ENCODE measurements at places on chromosomes 6 and 20. TPM values are rescaled to one million over a fixed set of nuclear protein-coding genes. Genes with fewer than 3 reads are reported as not detected.

DNA sequence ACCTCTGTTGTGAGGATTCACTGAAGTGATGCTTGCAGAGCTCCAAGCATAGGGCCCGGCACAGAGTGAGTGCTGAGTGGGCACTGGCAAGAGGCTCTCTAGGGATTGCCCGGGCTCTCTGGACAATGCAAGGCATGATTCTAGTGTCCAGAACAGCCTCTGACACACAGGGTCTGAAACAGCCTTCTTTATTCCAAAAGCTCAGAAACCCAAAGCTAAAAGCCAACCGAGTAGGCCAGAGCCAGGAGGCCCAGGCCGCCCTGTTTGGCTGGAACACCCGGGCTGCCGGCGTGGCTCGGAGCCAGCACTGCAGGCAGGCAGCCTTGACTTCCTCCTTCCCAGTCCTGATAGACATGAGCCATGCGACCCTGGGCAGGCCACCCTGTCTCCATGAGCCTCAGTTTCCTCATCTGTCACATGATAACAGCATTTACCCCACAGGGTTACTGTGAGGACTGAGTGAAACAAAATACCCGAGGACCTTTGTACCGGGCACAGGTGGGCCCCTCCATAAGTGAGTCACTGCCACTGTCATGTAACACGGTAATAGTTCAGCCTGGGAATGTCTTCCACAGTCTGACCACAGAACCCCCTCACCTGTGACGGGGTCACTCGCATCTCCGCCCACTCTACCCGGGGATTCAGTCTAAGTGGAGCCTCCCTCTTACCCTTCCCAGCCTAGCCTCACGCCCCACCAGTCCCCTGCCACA is 51.5 kb downstream of the PTPRT start:
- no peak overlapping the region for H3K27ac ChIP-seq
- no peak for DNase-seq
- no peak overlapping the region for H3K4me3 ChIP-seq
- no peaks in the 10 kb centered on the region for H3K27me3 ChIP-seq
- no peaks in the 10 kb centered on the region for H3K36me3 ChIP-seq

DNA sequence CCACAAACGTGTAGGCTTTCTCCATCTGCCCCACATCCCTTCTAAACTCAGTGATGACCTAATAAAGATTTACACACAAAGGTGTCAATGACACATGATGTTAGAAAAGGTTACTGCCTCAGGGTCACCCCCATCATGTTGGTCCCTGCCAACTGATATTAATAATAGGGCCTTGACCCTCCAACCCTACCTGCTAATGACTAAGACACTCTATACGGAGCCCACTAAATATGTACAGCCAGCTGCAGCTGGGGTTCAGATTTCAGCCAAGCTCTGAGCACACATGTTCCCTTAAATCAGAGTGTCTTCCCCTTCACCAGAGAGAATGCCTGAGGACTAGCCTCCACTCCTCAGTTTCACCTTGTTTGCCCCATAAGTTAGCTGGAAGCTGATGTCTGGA is 67.4 kb upstream of the SNRPB2 start:
- H3K27me3 ChIP-seq = peaks cover 14% of the 10 kb centered on the region
- H3K4me1 ChIP-seq = no peaks in the 10 kb centered on the region
- H3K36me3 ChIP-seq = no peaks in the 10 kb centered on the region
- DNase-seq = no peak
- no peak overlapping the region for H3K4me3 ChIP-seq
- no peak overlapping the region for H3K27ac ChIP-seq

- H3K4me1 ChIP-seq = no peaks in the 10 kb centered on the region
- no peak for DNase-seq
- no peaks in the 10 kb centered on the region for H3K36me3 ChIP-seq
- H3K27me3 ChIP-seq = no peaks in the 10 kb centered on the region
These were observed 31.3 kb upstream of the ADGRF1 start for GRCh38 chr6:47073125-47074110.

DNA sequence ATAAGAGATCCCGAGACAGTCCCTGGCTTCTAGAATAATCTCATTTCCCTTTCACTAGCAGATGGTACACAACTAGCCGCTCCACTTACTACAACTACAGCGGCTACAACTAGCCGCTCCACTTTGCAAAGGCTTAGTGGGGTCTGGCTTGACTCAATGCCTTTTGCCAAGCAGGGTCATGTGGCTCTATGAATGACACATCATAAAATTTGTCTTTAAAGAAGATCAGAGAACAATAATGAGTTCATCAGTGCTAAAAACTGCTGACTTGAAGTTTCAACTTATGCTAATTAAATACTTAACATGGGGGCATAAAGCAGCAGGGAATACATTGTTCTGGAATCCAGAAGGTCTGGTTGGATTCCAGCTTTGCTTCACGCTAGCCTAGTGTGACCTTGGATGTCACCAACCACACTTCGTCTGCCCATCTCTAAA is 2.0 kb upstream of the MICAL1 start:
- H3K4me3 ChIP-seq = peak overlapping the region; percentile 97
- H3K27me3 ChIP-seq = no peaks in the 10 kb centered on the region
- peaks cover 75% of the 10 kb centered on the region for H3K4me1 ChIP-seq
- peaks cover 36% of the 10 kb centered on the region for H3K36me3 ChIP-seq

- no peak overlapping the region for H3K27ac ChIP-seq
- H3K4me3 ChIP-seq = no peak overlapping the region
- no peaks in the 10 kb centered on the region for H3K4me1 ChIP-seq
- no peaks in the 10 kb centered on the region for H3K36me3 ChIP-seq
- DNase-seq = no peak
These were observed 179.1 kb downstream of the COL19A1 start for GRCh38 chr6:70045413-70045812.

GRCh38 chr6:39210450-39210849 is 18.8 kb downstream of the KCNK5 start:
- no peak overlapping the region for H3K27ac ChIP-seq
- H3K4me1 ChIP-seq = peaks cover 48% of the 10 kb centered on the region
- H3K36me3 ChIP-seq = peaks cover 10% of the 10 kb centered on the region
- no peaks in the 10 kb centered on the region for H3K27me3 ChIP-seq
- DNase-seq = no peak
- no peak overlapping the region for H3K4me3 ChIP-seq

DNA sequence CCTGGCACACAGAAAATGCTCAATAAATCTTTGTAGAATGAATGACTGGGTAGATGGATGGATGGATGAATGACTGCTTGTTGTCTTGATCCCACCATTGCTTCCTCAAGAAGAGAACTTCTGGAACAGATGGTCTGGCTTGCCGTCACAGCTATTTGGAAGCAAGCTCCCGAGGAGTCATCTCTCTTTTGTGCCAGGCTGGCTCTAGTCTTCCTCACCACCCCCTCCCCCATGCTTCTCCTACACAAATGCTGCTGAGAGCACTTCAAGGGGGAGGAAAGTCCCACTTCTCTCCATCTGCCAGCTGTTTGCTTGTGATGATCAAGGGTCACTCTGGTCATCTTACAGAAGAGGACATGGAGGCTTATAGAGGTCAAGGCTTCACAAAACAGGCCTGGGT is 11.6 kb upstream of the KCNG1 start:
- H3K27me3 ChIP-seq = peaks cover 37% of the 10 kb centered on the region
- H3K36me3 ChIP-seq = no peaks in the 10 kb centered on the region
- H3K4me3 ChIP-seq = no peak overlapping the region
- DNase-seq = no peak
- peaks cover 5% of the 10 kb centered on the region for H3K4me1 ChIP-seq
- H3K27ac ChIP-seq = no peak overlapping the region

DNA sequence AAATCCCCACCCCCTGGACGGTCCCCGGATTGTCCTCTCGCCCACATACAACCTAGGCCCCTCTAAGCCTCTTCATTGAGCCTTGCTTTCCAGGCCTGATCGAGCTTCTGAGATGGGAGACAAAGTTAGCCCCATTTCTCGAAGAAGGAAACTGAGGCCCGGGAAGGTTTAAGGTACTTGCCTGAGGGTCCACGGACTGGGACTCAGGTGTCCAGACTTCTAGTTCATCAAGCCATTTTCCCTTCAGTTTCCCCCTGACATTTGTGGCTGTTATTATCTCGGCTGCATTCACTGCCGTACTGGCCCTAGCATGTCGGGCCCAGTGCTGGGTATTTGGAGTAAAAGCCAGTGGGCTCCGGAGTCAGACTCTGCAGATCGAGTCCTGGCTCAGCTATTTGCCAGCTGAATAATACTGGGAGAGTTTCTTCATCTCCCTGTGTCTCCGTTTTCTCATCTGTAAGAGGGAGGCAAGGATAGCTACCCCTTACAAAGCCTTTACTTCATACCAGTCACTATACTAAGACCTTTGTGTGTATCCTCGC is 633 bp downstream of the RPRD1B start:
- peak overlapping the region; percentile 95 for H3K4me3 ChIP-seq
- peaks cover 68% of the 10 kb centered on the region for H3K4me1 ChIP-seq
- peaks cover 46% of the 10 kb centered on the region for H3K36me3 ChIP-seq
- DNase-seq = no peak
- no peaks in the 10 kb centered on the region for H3K27me3 ChIP-seq
- peak overlapping the region; percentile 97 for H3K27ac ChIP-seq

DNA sequence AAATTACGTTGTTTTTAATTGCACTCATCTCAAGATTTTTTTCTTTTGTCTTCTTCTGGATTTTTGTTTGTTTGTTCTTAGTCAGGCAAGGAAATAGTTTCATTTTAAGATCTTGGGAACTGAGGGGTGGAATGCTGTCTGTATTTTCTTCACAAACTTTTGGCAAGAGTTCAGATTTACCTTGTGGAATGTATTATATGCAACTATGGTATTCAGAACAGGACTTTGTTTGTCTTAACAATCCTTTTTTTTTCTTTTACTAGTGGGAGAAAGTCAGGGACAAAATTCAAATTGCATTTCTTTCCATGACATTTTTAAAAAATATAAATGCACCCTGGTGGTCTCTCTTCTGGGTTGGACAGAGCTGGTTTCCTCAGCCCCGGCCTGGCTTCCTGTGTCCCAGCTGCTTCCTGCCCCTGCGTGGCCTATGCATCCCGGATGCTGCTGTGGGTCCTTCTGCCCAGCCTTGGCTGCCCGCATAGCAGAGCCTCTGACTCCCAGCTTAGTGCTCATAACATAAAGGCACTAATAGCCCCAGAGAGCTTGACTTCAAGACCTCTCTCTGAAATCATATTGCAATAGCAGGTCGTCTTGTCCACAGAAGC is 520.7 kb downstream of the QKI start:
- no peaks in the 10 kb centered on the region for H3K36me3 ChIP-seq
- H3K27me3 ChIP-seq = peaks cover 6% of the 10 kb centered on the region
- H3K4me3 ChIP-seq = no peak overlapping the region

DNA sequence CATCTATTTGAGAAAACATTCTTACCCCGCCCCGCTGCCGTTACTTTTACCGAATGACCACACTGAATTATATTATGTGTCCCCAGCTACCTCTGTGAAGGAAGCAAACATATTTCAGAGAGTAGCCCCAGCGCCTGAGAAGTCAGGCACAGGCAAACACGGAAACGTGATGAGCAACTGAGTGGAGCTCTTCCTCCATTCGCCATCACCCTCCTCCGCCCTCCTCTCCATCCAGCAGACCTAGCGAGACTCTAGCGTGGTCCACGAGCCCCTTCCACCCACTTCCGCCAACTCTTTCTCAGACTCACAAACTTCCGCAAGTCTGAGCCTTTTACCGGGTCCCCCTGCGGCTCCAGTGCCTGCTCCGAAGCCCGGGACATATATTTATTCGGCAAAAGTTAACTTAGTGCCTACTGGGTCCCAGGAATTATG is 582 bp downstream of the SNRPB start:
- peaks cover 53% of the 10 kb centered on the region for H3K4me1 ChIP-seq
- peak overlapping the region; percentile 98 for H3K4me3 ChIP-seq
- DNase-seq = peak; percentile 68
- peak overlapping the region; percentile 90 for H3K27ac ChIP-seq

DNA sequence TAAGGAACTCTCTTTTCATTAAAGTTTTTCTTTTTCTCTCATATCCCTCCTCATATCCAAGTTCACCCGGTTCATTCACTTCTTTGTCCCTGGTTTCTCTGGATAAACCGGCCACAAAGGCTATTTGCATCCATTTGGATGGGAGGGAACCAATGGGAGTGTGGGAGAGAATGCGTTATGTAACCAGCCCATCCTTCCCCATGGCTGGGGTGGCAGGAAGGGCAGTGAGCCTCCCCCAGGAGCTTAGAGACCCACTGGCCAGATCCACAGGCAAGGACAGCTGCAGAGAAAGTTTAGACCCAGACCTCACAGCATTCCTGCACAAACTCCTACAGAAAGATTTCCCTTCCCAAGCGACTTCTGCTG is 10.7 kb downstream of the CASS4 start:
- peaks cover 40% of the 10 kb centered on the region for H3K36me3 ChIP-seq
- peaks cover 68% of the 10 kb centered on the region for H3K4me1 ChIP-seq
- no peak overlapping the region for H3K27ac ChIP-seq
- H3K27me3 ChIP-seq = no peaks in the 10 kb centered on the region
- no peak overlapping the region for H3K4me3 ChIP-seq

DNA sequence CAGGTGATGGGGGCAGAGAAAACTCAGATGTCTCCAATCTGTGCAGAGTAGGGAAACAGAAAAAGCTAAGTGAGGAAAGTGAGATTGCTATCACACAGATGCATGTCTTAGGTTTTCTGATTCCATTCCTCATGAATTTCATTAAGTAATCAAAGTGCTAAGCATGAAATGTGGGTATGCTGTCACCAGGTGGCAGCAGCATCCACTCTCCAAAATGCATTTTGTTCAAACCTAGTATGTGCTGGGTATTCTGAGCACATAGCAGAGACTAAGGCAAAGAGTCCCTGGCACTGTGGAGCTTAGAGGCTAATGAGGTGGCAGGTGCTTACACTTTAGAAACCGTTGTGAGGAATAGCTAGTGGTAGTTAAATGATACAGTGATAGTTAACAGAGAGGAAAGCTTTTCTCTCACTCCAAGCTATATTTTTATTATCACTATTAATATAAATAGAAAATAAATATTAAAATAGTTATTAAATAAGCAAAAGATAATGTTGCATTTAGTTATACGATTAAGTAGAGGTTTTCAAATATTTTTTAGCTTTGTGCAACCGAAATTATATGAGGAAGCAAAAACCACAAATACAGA is 179.5 kb downstream of the CDH26 start:
- no peaks in the 10 kb centered on the region for H3K36me3 ChIP-seq
- H3K4me1 ChIP-seq = peaks cover 15% of the 10 kb centered on the region
- peak overlapping the region; percentile 18 for H3K4me3 ChIP-seq
- no peaks in the 10 kb centered on the region for H3K27me3 ChIP-seq

- peaks cover 4% of the 10 kb centered on the region for H3K36me3 ChIP-seq
- H3K4me1 ChIP-seq = peaks cover 37% of the 10 kb centered on the region
- no peaks in the 10 kb centered on the region for H3K27me3 ChIP-seq
These were observed 101.4 kb downstream of the TNFAIP3 start for GRCh38 chr6:137968455-137968804.

- no peaks in the 10 kb centered on the region for H3K27me3 ChIP-seq
- no peak overlapping the region for H3K4me3 ChIP-seq
- peaks cover 57% of the 10 kb centered on the region for H3K4me1 ChIP-seq
- H3K36me3 ChIP-seq = peaks cover 3% of the 10 kb centered on the region
- DNase-seq = no peak
These were observed 85.1 kb downstream of the LYRM4 start for GRCh38 chr6:5175635-5176034.

GRCh38 chr6:144036064-144036834 is 28.2 kb upstream of the PLAGL1 start:
- no peak for DNase-seq
- peaks cover 4% of the 10 kb centered on the region for H3K36me3 ChIP-seq
- no peak overlapping the region for H3K27ac ChIP-seq
- H3K4me1 ChIP-seq = peaks cover 16% of the 10 kb centered on the region
- no peak overlapping the region for H3K4me3 ChIP-seq

NKAIN2 gene
- not detected for total RNA-seq

PPP1R14C gene
- 0.10 TPM for total RNA-seq

MTHFD1L gene
- 51.6 TPM for total RNA-seq

NFKBIE gene
- 21.7 TPM for total RNA-seq

Data from activated CD4-positive, alpha-beta memory T cell treated with anti-CD3 and anti-CD28 coated beads, Interleukin-2, amount 10 ng/mL, durations not matched to agents 7 days and 5 days (primary cell).